ENCODE measurements at places on chromosomes 16 and 17.
A peak's percentile ranks its signal among the peaks of the same experiment; 100 is the strongest.

GRCh38 chr16:81565321-81566028 is 120.9 kb downstream of the CMIP start:
- DNase-seq = no peak

- DNase-seq = no peak
Measured at GRCh38 chr17:14387036-14387435, 86.2 kb downstream of the HS3ST3B1 start.

GRCh38 chr17:50582741-50583140 is 22.2 kb downstream of the CACNA1G start:
- DNase-seq = no peak

DNA sequence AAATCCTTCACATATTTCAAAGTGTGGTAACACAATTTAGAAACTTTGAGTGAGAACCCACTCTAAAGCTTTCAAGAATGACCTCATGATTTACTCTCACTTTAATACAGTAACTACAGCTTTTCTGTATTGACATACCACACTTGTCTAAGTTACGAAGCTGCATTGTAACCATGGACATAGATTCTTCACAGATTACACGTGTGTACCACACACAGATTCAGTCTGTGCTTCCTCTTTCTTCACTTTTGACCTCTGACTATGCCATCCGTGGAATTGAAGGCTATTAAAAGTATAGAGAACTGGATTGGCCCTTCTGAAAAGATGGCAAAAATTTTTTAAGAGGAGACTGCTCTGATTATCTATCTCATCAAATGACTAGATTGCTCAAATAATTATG is 172.7 kb downstream of the TANC2 start:
- no peak for DNase-seq

GRCh38 chr16:29806641-29807425 is 504 bp downstream of the MAZ start:
- peak; percentile 51 for DNase-seq

DNA sequence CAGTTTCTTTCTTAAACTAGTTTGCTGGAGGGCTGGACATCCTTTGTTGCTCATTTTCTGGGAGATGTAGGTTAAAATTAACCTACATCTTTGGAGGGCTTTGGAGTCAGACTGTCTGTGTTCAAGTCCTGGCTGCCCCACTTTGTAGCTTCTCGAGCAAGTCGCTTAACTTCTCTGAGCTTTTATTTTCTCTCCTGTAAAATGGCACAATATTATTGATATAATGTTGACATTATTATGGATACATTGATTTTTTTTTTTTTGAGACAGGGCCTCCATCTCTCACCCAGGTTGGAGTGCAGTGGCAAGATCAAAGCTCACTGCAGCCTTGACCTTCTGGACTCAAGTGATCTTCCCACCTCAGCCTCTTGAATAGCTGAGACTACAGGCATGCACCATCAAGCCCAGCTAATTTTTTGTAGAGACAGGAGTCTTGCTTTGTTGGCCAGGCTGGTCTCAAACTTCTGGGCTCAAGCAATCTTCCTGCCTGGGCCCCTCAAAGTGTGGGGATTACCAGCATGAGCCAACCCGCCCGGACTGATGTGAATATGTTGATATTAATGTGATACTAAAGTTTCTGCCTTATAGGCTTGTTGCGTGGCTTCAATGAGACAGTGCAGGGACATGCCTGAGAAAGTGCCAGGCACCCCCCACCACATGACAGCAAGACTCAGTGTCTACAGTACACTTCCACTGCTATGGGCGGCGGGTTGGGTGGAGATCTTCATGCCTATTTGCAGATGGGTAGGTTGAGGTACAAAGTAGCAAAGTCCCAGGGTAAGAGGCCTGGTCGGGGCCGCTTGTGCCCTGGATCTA is 31.6 kb upstream of the RMI2 start:
- no peak for DNase-seq

DNA sequence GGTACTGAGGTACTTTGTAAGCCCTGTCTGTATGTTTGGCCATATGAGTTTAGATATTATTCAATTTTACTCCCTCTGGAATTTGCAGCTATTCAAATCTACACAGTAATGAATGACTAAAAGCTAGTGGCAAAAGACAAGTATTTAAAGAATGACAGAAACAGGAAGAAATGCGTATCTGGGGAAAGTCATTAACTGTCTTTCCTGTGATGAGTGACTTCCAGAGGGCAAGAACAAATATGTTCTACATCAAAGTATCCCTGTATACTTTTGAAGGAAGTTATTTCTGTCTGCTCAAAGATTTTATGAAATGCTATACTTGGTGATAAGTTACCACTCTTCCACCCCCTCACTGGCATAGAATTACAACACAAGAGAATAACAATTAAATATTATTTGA is 489.3 kb upstream of the SOX9 start:
- DNase-seq = no peak

GRCh38 chr17:29251184-29251583 is 4.5 kb downstream of the CRYBA1 start:
- no peak for DNase-seq

GRCh38 chr17:15782866-15783265 is 50.8 kb downstream of the TBC1D26 start:
- DNase-seq = peak; percentile 0

DNA sequence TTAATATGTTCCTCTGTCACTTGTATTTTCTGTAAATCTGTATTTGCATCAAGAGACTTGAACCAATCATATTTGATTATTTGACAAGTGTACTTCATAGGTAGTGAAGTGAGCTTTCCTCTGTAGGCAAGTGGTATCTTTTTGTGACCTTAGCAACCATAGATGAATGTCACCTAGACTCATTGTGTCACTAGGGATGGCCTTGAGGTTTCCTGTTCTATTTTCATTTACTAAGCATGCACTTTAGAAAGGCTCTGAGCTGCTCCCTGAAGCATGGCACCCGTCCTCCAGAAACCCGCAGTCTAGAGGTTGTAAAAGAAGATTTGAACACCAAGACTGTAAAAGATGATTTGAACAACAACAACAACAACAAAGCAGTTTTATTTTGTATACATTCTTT is 151.7 kb downstream of the PRKCB start:
- DNase-seq = no peak

- DNase-seq = peak; percentile 37
Measured at GRCh38 chr17:68102318-68102758, 66.8 kb downstream of the KPNA2 start.

- DNase-seq = no peak
Measured at GRCh38 chr16:85019659-85020245, 7.8 kb upstream of the KIAA0513 start.

DNA sequence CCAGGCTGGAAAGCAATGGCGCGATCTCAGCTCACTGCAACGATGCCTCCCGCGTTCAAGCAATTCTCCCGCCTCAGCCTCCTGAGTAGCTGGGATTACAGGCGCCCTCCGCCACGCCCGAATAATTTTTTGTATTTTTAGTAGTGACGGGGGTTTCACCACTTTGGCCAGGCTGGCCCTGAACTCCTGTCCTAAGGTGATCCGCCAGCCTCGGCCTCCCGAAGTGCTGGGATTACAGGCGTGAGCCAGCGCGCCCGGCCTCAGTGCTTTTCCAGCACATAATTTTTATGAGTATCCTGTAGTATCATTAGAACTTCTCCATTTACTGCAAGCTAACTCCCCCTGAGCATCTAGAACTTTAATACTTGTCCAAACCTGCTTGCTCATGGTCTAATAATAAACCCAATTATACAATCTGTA is 1.8 kb downstream of the UBE2G1 start:
- DNase-seq = peak; percentile 29

- DNase-seq = no peak
Measured at GRCh38 chr16:46620266-46621005, 743 bp downstream of the SHCBP1 start.

- DNase-seq = no peak
Measured at GRCh38 chr17:21252289-21252795, 868 bp downstream of the NATD1 start.

DNA sequence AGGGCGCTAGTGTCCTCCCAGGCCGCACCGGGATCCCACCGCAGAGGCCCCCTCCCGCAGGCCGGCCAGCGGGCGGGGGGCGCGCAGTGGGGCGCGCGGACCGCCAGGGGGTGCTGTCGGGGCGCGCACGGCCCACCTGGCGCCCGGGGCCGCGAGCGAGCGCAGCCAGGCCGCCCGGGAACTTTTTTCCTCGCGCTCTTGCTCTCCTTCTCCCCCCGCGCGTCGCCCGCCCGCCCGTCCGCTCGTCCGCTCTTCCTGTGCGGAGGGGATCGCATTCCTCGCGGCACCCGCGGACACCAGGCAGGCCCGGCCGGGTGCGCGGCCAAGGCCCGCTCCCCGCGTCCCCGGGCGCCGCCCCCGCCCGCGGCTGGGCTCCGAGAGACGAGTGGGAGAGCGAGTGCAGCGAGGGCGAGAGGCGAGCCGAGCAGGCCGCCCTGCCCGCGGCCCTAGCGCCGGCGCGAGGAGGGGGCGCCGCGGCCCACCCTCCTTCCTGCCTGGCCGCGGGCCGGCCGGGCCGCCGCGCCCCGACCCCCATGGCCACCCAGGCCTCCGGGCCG is at the start of gene RAI1:
Gene RAI1, plus strand, starts transcription at position 272 of the 557 bp plus-strand sequence. CDS start 111,491 bp downstream, outside the sequence.
- DNase-seq = peak; percentile 61

DNA sequence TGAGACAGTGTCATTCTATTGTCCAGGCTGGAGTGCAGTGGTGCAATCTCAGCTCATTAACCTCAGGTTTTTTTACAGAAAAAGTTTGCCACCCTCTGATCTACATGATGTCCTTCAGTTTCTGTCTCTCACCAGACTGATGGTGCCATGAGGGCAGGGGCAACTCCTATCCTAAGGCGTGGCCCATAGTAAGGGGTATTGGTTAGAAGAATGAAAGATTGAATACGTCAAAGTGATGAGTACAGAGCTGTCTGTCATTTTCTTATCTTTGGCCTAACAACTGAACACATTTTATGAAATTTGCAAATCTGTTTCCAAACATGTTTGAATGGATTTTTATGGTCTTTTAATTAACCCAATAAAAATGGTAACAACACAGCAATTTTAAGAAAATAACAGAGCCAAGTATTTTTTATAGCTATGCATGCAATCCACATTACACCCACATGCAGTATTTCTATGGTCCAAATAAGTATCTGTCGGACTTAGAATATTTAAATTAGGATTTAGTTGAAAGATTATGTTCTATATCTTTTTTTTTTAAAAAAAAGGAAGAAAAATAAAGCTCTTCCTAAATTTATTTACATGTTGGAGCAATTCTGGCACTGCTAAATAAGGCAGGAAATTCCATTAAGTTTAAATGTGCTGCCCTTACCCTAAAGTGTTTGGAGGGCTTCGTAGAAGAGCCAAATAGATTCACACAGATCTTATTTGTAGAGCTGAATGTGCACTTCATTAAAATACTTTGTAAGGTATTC is 192.8 kb downstream of the WWOX start:
- DNase-seq = no peak

- no peak for DNase-seq
Measured at GRCh38 chr17:50911890-50912289, 45.7 kb upstream of the TOB1 start.

DNA sequence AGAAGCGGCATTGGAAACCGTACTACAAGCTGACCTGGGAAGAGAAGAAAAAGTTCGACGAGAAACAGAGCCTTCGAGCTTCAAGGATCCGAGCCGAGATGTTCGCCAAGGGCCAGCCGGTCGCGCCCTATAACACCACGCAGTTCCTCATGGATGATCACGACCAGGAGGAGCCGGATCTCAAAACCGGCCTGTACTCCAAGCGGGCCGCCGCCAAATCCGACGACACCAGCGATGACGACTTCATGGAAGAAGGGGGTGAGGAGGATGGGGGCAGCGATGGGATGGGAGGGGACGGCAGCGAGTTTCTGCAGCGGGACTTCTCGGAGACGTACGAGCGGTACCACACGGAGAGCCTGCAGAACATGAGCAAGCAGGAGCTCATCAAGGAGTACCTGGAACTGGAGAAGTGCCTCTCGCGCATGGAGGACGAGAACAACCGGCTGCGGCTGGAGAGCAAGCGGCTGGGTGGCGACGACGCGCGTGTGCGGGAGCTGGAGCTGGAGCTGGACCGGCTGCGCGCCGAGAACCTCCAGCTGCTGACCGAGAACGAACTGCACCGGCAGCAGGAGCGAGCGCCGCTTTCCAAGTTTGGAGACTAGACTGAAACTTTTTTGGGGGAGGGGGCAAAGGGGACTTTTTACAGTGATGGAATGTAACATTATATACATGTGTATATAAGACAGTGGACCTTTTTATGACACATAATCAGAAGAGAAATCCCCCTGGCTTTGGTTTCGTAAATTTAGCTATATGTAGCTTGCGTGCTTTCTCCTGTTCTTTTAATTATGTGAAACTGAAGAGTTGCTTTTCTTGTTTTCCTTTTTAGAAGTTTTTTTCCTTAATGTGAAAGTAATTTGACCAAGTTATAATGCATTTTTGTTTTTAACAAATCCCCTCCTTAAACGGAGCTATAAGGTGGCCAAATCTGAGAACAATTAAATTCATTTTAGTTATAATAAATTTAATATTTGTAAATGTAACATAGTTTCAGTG is 1.7 kb downstream of the HEXIM1 start:
- no peak for DNase-seq

- DNase-seq = no peak
Measured at GRCh38 chr17:6514371-6514770, 42.0 kb downstream of the PITPNM3 start.

- no peak for DNase-seq
Measured at GRCh38 chr16:9055661-9056060, 35.8 kb upstream of the HAPSTR1 start.

- DNase-seq = no peak
Measured at GRCh38 chr16:73311857-73312723, 264.2 kb upstream of the ZFHX3 start.

DNA sequence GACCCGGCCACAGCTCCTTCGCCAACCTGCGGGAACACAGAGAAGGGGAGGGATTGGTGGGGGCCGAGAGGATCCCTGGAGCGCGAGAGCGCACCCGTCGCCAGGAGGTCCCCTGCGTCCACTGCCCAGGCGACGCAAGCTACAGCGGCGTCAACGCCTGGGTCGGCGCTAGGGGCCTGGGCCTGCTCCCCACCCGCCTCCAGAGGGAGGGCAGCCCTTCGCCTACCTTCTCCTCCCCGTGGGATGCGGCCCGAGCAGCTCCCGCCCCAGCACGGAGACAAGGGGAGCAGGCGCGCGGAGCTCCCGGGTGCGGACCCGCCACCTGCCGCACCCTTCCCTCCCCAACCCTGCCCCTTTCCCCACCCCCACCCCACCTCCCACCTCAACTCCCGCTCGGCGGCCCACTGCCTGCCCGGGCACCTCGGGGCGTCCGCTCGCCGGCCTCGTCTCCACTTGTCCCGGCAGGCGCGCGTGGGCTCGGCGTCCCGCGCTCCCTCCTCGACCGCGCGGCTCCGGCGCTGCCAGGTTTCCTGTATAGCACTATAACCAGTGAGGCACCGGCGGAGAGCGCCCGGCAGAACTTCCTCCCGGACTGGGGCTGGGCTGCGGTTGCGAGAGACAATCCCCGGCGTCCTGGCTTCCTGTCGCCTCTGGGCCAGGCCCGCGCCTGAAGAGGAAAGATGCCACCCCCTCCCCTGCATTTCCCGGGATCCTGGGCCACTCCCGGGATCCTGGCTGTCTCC is 119.1 kb upstream of the SMURF2 start:
- DNase-seq = peak; percentile 51

- DNase-seq = no peak
Measured at GRCh38 chr16:50464325-50465290, 83.6 kb upstream of the NKD1 start.

GRCh38 chr17:40309031-40309948 is at the start of gene RARA:
RARA (plus strand) TSS chr17:40309180; CDS start chr17:40331219, 22,039 bp downstream.
- DNase-seq = no peak
